ENCODE measurements at places on chromosomes 12 and 14.
A peak's percentile ranks its signal among the peaks of the same experiment; 100 is the strongest.

GRCh38 chr12:44827832-44828438 is 48.2 kb downstream of the NELL2 start:
- no peak for DNase-seq

DNA sequence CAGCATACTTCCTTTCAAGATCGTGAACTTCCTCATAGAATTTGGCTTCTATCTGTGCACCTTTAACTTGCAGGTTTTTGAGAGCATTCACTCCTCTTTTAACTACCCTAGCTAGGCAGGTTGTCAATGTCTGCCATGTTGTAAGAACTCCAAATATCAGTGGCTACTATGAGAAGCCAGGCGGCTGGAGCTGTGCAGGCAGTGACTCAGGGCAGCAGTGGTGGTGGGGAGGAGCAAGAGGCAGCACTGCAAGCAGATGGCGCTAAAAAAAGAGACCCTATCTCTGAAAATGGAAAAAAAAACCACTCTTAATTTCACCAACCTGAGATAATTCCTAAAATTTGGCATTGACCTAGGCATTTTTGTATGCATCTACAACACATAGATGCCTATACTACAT is 28.5 kb downstream of the YARS2 start:
- no peak for DNase-seq

GRCh38 chr14:69460093-69460701 is 24.3 kb upstream of the PLEKHD1 start:
- DNase-seq: peak; percentile 62

DNA sequence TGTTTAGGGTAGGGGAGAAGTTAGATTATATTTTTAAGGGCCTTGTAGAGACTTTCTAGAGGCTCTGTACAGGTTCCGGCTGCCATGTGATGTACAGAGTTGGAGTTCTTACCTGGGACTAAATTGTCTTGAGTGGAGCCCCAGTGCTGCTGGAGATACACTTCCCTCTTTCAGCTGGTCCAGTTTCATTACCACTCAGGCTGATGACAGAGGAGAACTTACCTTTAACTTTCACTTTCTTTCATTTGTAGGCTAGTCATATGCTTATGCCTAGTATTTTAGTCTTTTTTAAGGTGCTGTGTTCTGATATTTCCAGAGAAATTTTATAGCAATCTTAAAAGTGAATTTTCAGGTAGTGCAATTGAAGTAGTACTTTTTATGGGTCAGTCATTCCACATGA is 117.3 kb downstream of the ERC1 start:
- DNase-seq: no peak

DNA sequence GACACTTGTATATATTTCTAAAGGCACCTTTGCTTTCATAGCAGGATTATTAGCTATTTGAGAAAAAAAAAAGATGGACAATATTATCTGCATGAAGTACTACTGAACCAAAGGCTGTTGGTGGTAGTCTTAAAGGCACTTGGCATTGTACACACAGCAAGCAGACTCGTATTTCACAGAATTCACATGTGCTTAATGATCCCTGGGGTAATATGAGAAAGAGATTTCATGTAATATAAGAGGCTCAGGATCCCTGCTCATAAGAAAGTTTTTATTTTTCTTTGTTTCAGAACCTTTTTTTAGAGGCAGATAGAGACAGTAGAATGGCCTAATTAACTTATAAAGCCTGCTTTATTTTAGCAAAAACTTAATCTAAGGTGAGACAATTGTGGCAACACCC is 59.5 kb downstream of the SYNE2 start:
- DNase-seq: no peak

Measured in stimulated activated CD4-positive, alpha-beta T cell treated with anti-CD3 and anti-CD28 coated beads, Interleukin-4, amount 100 ng/mL, for 24 hours (primary cell).